ENCODE measurements at places on chromosomes 6 and 20.

GRCh38 chr6:119027465-119027864, 51.0 kb downstream of the FAM184A start:
- DNase-seq = no peak

GRCh38 chr20:46255440-46256104, 52.7 kb downstream of the CDH22 start:
- DNase-seq = no peak

DNA sequence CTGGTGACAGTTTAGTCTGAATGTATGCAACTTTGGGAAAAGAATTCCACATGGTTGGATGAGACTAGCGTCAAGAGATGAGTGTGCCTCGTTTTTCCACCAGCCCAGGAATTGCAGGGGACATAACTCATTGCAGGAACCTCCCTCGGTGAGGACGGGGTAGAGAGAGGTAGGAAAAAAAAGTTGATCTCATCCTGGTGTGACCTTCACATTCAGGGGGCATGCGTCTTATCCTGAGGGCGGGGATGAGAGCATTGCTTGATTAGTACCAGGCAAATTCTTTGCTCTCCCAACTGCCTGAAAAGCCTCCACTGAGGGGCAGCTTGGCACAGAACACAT, 11.8 kb downstream of the TLDC2 start:
- no peak for DNase-seq

DNA sequence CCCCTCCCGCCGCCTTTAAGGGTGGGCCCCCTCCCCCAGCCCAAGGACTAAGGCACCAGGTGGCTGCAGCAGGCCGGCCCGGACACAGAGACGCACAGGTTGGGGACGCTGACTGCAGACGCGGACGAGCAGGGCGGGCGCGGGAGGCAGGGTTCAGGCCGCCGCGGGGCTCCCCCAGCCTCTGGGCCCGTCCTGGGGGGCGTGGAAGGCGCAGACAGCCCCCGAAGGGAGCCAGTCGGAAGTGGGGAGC, 9.3 kb downstream of the DUSP15 start:
- DNase-seq = no peak

DNA sequence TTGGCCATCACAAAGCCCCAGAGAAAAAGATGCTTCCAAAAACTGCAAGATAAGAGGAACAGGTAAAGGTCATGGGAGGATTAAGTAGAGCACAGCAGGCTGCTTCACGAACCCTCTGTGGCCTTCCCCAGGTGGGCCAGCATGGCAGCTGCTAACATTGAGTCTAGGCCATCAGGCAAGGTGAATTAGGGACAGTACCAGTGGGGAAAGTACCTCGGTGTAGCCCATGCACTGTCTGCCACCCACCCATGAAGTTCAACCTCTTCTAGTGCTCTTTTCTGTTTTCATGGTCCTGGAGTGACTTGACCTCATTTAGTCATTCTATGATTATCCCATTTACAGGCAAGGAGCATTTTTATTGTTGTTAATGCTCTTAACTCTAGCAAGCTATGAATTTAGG, 108.6 kb upstream of the DUSP22 start:
- no peak for DNase-seq

DNA sequence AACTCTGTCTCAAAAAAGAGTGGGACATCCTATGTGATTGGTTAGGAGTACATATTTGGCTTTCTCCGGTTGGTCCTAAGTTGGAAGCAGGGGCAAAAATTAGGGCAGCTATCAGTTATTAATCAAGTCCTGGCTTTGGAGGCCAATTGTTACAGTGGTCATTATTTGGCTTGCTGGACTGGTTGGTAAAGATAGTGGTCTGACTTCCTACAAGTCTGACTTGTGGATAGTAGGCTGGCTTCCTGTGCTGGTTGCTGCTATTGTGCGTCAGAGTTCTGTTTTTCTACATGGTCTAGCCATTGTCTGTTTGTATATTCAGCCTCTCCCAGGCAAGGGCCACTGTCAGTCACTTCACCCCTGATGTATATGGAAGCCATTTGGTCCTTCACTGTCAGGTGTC, 7.0 kb downstream of the ACOT8 start:
- DNase-seq = no peak

GRCh38 chr6:147950623-147950987, 392.0 kb upstream of the SASH1 start:
- DNase-seq = no peak

DNA sequence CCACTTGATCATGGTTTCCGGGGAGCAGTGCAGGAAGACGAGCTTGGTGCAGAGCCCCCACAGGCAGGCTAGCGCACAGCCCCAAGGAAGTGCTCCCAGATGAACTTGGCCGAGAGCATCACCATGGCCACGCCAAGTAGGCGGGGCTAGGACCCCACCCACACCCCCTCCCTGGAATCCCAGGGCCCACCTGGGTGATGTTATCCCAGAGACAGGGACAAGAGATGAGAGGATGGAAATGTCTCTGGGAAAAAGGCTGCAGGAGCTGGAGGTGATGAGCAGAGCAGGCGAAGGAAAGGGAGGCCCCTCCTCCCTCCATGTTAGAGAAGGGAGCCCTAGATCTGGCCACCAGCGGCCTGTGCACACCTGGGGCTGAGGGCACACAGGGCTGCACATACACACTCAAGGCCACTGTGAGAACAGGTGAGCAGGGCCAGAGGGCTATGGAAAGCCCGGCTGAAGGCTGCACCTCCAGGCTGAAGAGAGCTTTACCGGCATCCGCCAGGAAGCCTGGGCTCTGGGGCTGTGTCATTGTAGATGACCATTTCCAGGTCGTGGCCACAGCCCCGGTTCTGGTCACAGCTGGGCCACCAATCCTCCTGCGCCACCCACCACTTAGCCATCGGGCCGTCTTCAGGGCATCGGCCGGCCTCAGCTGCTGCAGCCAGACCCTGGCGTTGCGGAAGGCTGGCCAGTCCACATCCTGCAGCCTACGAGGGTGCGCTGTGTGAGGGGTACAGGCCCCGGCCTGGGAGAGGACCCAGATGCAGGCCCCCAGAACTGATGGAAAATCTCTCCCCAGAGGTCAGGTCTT, 24.9 kb downstream of the NPEPL1 start:
- DNase-seq = no peak

- no peak for DNase-seq
These were observed 70.5 kb downstream of the NPEPL1 start for GRCh38 chr20:58763076-58763475.

DNA sequence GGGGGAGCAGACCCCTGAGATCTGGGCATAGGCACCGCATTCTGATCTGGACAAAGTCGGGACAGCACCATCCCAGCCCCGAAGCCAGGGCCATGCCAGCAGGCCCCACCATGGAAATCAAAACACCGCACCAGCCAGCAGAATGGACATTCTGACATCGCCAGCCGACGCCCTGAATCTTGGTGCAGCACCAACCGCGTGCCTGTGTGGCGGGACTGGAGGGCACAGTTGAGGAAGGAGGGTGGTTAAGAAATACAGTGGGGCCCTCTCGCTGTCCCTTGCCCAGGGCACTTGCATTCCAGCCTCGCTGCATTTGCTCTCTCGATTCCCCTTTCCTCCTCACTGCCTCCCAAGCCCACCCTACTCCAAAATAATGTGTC, 2.0 kb downstream of the NNAT start:
- DNase-seq = no peak

GRCh38 chr6:137412562-137412961, 81.6 kb downstream of the OLIG3 start:
- DNase-seq = no peak

DNA sequence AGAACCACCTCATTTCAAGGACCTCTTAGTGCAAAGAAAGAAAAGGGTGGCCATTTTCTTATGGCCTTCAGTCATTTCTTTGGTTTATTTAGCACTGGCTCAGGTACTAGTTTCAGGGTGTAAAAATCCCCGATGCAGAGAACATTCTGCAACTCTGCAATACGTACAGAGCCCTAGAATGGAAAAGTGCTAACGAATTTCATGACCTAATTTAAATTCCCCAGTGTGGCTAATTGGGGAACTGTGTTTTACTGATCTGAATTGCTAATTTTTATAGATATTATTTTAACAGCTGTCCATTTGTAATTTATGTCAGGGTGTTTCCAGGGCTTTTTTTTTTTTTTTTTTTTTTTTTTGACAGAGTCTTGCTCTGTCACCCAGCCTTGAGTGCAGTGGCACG, 160.7 kb downstream of the UST start:
- no peak for DNase-seq

DNA sequence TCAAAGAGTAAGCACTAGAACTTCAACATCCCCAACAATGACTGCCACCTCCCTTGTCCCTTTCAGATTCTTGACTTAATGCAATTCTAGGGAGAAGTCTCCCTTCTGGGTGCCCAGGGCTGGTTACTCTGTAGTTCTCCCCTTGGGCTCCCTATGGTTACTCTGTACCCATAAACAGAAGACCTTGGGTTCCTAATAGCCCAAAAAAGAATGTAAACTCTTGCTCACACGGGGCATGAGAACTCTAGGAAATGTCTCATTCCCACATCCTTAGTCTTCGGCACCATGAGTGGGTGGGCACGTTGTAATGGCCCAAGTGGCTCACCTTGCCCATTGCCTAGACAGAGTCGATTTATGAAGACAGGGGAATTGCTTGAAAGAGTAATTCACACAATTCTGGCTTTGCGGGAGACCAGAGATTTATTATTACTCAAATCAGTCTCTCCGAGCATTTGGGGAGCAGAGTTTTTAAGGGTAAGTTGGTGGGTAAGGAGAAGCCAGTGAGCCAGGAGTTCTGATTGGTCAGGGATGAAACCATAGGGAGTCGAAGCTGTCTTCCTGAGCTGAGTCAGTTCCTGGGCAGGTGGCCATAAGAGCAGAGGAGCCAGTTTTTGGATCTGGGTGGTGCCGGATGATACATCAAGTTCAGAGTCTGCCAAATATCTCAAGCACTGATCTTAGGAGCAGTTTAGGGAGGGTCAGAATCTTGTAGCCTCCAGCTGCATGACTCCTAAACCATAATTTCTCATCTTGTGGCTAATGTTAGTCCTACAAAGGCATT, 61.2 kb upstream of the SIRPG start:
- no peak for DNase-seq

- DNase-seq = no peak
These were observed 10.7 kb upstream of the RAET1L start for GRCh38 chr6:150036081-150036480.

GRCh38 chr6:85015396-85015990, 251.1 kb upstream of the TBX18 start:
- DNase-seq = no peak

DNA sequence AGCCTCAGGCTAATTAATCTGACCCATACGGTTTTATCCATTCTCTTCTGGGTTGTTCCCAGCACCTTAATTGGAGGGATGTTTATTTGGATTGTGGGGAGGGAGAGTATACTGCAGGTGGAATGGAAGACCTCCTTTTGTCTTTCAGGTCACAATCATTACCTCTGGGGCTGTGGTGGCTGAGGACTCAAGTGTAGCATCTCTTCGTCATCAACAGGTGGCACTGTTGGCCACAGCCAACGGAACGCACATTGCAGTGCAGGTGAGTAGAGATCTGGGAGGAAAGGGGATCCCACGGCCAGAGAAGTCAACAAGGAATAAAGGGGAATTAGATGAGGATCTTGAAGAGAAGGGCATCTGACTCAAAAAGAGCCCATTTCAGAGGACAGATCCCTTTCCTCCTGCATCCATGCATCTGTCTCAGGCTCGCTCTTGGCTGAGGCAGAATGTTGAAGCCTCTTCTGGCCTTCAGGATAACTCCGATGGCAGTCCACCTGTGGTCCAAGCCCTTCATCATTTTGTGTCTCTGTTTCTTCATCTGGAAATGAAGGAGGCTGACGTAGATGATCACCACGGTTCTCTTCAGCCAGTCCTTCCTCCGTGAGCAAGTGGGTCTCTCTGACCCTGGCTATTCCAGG, 3.2 kb upstream of the DEF6 start:
- no peak for DNase-seq

- DNase-seq = no peak
These were observed 87.6 kb upstream of the RSPO3 start for GRCh38 chr6:127030836-127031235.

GRCh38 chr6:169213814-169214520, 39.7 kb downstream of the THBS2 start:
- DNase-seq = no peak

DNA sequence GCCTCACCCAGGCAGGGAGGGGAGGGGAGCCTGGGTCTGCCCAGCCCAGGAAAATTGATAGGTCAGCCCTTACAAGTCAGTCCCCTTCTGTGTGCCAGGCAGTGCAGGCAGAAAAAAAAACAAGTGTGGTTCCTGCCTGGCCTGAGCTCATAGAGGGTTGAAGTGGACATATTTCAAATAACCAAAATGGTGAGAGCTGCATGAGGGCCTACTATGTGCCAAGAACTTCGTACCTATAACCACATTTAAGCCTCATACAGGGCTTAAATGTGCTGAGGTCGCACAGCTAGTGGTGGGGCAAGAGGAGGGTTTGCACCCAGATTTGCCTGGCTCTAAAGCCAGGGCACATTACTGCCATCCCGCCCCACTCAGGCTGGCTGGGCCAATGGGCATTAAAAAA, 6.9 kb upstream of the NOL4L start:
- DNase-seq = no peak

- no peak for DNase-seq
These were observed 3.6 kb downstream of the MYCT1 start for GRCh38 chr6:152701081-152701862.

DNA sequence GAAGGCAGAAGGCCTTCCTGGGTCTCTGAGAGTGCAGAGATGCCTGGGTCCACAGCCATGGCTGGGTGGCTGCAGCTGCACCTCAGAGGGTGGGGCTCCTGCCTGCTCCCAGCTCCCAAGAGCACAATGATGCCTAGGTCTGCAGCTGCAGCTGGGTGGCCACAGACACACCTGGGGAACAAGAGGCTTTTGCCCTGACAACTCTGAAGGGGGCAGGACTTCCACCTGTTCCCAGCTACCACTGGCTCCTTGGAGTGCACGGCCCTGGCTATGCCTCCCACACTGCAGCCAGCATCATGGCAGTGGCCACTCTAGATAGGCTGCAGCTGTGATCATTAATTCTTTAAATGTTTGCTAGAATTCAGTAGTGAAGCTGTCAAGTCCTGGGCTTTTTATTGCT, 511.3 kb downstream of the ADGRB3 start:
- no peak for DNase-seq

- no peak for DNase-seq
These were observed 123.0 kb downstream of the JARID2 start for GRCh38 chr6:15368873-15369272.

DNA sequence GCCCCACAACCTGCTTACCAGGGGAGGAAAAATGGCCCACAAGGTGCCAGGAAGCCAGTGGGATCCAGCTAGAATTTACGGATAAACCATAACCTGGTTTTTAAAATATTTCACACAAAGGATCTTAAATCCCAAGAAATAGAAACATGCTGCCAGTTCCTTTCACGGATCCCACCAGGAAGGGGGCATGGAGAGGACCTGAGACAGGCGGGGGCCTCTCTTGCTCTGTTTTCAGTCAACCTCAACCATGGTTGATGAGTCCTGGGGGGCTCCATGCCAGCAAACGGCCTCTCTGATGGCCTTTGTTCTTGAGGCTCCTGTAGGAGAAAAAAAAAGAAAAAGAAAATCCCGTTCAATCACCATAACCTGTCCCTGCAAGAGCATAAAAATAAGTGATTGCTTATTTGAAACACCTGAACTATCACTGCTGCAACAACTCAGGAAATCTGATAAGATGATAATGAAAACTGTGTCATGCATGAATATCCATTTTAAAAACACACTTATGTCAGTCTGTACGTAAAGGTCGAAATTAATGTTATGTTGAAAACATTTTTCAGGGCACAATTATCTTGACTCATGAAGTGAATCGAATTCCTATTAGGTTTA, 125.8 kb upstream of the CST7 start:
- no peak for DNase-seq

Measured in cortex of kidney (tissue), 1 donor.